NCI-H1105 treated with DMSO at 0.1 percent for 48 hours (cell line): ENCODE measurements at places on chromosomes 2 and 18.

GRCh38 chr2:26035090-26035743 lies 1.3 kb downstream of the RAB10 start:
- DNase-seq = no peak

DNA sequence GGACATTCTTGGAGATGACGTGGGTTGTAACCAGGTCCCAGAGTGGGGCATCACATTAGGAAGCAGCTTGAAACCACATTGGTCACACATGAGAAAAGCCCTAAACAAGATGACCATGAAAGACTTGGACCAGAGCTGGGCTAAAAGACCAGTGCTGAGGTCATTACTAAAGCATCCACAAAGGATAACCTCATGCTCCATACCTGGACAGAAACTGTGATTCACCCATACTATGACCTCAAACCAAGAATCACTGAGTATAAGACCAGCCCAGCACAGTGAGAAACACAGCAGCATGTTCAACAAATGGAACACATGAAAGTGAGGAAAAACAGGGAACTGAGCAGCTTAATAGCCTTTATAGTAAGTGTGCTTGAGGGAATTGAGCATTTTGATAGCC lies 635.5 kb upstream of the NETO1 start:
- DNase-seq = no peak

- no peak for DNase-seq
These were observed 19.3 kb downstream of the PDE6D start for GRCh38 chr2:231761735-231762134.

GRCh38 chr18:49476664-49477411 lies 10.2 kb downstream of the C18orf32 start:
- no peak for DNase-seq

- DNase-seq = no peak
These were observed 219.9 kb upstream of the RAB6C start for GRCh38 chr2:129759472-129760010.

- DNase-seq = peak; percentile 81
These were observed 76.7 kb downstream of the TGIF1 start for GRCh38 chr18:3526421-3527354.

DNA sequence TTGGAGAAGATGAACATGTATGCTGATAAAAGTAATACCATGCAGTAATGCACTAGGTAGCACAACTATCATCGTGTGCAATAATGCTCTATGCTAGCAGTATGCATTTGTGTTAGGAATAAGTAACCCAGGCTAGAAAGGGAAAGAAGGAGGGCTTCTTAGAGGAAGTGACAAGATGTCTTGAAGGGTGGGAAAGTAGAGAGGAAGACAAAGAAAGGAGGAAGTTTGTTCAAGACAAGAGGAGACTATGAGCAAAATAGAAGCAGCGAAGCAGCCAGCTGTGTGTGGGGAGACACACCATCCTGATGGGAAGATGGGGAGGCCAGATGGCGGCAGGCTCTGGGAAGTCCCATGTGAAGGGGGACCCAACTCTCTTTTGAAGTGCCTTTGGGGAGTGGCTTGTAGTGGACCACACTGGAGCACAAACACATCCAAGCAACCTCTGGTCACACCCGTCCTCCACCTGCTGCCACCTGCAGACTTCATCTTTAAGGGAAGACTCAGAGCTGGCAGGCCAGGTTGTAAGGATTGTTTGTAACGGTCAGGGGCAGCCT lies 39.9 kb upstream of the INHBB start:
- no peak for DNase-seq

GRCh38 chr2:212548455-212548819 lies 9.8 kb upstream of the ERBB4 start:
- DNase-seq = no peak

DNA sequence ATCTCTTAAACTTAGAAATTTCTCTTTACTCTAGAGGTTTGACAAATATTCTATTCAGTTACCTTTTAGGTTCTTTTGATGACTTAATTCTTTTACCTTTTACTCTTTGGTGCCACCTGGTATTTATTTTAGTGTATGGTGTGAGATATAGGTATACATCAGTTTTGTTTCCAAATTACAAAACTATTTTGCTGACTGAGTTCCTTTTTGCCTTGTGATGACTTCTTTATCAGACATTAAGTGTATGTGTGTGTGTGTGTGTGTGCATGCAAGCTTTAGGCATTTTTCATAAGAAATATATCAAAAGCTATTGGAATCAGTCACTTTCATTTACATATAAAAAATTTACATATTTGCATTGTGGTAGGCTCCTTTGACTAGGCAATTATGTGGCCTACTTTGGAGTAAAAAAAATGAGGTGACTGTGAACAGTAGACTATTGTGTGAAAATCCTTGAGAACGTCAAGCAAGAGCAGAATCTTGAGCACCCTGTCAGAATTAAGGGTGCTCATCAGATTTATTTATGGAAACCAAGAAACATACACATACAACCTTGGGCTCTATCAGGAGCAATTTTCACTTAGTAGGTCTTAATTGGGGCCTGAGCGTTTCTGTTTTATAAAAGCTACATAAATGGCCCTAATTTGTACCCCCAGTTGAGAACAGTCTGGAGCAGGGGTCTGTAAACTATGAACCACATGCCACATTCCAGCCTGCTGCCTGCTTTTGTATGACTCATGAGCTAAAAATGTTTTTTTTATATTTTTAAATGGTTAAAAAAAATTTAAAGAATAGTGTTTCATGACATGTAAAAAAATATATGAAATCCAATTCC lies 415.9 kb downstream of the SLC4A3 start:
- DNase-seq = no peak

GRCh38 chr2:216796115-216796840 lies 63.6 kb downstream of the TNP1 start:
- DNase-seq = no peak

GRCh38 chr2:7774481-7774880 lies 857.3 kb downstream of the RNF144A start:
- no peak for DNase-seq

DNA sequence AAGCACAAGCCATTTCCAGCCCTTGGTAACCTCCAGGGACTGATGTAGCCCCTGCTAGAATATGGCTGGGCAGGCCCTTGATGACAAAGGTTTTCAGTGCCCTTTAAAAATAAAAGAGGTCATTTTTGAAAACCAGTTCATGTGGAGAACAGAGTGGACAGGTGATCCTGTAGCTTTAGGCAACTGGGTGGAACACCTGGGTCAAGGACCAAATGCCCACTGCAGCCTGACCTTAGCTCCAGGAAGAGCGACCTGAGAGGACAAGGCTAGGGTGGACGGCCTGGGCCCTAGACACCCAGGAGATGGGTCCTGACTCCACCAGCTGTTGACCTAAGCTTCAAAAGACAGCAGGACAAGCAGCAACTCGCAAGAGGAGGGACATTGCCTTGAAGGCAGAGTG lies 116.6 kb downstream of the LIPG start:
- no peak for DNase-seq

DNA sequence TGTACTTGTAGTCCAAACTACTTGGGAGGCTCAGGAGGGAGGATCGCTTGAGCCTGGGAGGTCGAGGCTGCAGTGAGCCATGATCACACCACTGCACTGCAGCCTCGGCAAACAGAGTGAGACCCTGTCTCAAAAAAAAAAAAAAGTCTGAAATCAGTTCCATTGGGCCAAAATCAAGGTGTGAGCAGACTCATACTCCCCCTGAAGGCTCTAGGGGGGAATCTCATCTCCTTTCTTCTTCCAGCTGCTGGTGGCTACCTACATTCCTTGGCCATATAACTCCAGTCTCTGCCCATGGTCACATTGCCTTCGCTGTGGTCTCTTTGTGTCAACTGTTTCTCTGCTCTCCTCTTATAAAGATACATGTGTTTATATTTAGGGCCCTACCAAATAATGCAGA lies 234.0 kb downstream of the LRRTM1 start:
- DNase-seq = no peak

- DNase-seq = peak; percentile 33
These were observed 66.8 kb upstream of the ASAP2 start for GRCh38 chr2:9139491-9140443.

- no peak for DNase-seq
These were observed 13.5 kb upstream of the CALCRL start for GRCh38 chr2:187461294-187462261.

- DNase-seq = peak; percentile 14
These were observed 85.6 kb upstream of the ETAA1 start for GRCh38 chr2:67311536-67311935.

DNA sequence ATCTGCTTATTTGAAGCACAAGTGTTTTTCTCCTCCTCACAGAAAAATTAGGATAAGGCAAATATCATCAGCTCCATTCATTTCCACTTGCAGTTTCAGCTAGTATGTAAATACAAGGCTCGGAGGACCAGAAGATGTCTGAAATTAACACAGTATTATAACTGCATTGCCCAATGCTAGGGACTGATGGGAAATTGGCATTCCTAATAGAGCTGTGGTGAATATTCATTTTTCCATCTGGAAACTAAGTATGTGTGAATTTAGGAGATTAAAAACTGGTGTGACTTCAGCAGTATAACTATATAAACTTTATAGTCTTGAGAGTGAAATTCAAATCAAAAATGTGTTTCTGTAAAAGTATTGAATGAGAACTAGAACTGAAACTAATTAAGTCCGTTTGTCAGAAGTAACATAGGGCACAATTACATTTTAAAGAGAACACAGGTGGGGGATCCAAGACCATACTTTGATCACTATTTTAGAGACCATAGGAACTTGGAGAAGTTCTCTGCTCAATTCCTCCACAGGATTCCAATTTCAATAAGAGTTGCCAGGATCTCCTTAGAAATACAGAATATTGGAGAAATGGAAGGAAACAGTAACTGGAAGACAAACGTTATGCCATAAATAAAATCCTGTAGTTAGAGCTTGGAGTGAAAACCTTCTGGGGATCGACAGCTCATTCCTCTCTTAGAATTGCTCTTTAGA lies 12.1 kb upstream of the ITGA6 start:
- DNase-seq = no peak

DNA sequence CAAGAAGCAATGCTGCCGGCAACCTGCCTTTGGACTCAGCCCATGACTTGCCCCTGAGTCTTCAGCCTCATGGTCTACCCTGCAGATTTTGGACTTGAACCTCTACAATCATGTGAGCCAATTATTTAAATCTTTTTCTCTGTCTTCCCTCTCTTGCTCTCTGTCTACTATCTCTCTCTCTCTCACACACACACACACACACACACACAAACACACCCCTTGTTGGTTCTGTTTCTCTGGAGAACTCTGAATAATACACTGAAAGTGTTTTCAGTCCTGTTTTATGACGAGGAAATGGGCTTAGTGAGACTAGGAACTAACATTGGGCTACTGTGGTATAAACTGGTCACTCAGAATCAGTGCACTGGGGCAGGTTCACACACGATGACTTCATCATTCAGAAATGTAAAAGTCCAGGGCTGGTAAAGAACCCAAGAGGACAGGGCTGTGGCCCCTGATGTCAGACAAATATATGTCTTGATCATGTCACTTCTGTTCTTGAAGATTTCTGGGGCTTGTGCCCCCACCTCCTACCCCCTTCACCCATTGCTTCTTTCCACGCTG lies 266.1 kb upstream of the SIX2 start:
- DNase-seq = no peak

GRCh38 chr2:218962859-218963492 lies 3.5 kb downstream of the CDK5R2 start:
- DNase-seq = peak; percentile 94

- DNase-seq = peak; percentile 44
These were observed 555.0 kb upstream of the TMEFF2 start for GRCh38 chr2:192749611-192750200.

DNA sequence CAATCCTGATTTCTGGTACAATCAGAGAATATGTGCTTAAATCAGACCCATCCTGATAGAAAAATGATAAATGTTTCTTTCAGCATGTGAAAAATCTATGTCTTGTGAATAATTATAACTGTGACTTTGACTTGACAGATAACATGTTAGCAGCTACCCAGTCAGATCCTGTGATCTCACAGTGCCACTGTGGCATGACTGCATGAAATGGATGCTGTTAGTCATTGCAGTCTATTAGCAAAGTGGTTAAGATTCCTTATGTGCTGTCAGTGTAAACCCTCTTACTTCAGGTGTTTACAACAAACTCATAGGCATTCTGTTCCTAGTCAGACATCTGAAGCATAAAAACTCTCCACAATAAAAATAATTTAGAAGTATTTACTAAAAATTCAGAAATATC lies 244.6 kb upstream of the RND3 start:
- no peak for DNase-seq

- DNase-seq = no peak
These were observed 20.0 kb downstream of the AQP12A start for GRCh38 chr2:240711701-240712100.

DNA sequence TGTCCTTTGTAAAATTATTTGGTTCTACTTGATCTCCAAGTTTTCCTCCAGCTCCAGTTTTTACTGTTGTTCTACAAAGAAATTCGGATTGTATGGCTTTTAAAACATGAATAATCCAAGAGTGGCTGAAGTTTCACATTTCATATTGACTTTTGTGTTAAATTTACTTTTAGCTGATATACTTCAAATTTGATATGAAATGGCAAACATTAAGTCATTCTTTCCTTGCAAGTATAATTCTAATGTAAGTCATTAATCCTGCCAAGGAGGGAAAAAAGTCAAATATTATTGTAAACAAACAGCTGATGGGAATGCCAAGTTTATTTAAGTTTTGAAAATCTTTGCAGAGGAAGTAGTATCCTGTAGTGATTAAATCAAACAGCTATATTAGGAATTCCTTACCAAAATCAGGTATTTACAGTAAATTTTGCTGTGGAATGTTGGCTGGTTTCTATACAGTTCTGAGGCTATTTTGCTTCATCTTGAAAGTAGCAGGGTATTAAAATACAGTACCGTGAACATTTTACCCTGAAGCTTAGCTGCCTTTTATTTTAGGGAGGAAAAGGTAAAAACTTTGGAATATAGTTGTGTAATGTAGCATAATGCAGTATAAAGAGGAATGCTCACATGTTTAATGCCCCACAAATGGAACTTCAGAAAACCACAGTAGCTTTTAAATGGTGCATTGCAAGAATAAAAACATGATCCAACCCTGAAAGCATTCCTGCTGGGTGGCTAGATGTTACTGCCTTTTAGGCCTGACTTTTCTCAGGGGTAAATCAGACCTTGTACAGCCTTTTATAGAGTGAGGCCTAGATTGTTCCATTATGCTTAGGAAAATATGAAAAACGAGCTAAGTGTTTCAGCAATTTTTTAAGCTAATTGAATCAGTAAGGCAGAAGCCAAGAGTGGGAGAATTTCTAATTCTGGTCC lies 62.7 kb upstream of the NT5C1B start:
- no peak for DNase-seq

DNA sequence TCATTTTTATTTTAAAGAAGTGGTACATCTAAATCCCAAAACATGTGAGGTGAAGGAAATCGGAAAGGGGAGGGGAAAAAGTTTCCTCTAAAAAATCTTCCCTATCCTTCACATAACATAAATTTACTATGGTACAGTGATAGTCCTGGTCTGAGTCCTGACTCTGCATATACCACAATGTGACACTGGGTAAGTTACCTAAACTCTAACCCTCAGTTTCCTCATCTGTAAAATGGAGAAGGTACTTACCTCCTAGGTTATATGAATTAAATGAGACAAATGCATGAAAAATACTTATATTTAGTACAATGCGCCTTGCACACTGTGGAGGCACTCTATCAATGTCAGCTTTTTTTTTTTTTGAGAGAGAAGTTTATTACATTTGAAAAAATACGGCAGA lies 42.3 kb downstream of the TRAK2 start:
- DNase-seq = no peak
